T-cell (primary cell): ENCODE measurements at places on chromosomes 6 and 20.
A peak's percentile ranks its signal among the peaks of the same experiment; 100 is the strongest.

- no peak for DNase-seq
These were observed 150.1 kb downstream of the ELOVL4 start for GRCh38 chr6:79797163-79797764.

DNA sequence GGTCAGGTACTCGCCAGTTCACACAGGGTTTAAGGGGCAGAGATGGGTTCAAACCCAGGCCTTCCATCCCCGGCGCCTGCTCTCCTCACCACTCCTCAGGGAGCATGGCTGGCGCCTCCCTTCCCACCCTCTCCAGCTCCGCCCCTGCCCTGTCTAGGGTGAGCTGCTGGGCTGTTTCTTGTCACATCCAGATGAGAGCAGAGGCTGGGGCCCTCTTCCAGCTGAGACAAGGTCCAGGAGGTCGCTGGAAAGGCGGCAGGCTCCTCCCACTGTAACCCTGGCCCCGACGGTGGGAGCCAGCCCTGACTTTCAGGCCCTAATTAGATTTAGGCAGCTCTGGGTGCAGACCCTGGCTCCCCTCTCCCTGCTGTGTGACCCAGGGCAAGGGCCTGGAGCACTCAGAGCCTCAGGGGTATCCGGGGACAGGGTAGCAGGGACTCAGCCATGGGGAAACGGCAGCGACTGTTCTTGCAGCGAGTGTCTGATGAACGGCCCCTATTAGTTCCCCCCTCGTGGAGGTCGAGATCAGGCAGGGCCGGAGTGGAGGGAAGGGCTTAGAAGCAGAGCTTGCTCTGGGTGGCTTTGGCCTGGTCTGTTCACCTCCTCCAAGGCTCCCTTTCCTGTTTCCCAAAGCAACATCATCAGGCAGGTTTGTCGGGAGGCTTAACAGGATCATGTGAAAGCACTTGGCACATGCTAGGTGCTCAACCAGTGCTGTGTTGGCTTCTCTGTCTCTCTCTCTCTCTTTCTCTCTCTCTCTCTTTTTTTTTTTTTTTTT is 33.4 kb downstream of the SNAI1 start:
- no peak for DNase-seq

GRCh38 chr6:25147223-25147622 is 132.0 kb upstream of the CARMIL1 start:
- no peak for DNase-seq

- no peak for DNase-seq
These were observed 432.7 kb downstream of the TFAP2A start for GRCh38 chr6:9982215-9982614.

DNA sequence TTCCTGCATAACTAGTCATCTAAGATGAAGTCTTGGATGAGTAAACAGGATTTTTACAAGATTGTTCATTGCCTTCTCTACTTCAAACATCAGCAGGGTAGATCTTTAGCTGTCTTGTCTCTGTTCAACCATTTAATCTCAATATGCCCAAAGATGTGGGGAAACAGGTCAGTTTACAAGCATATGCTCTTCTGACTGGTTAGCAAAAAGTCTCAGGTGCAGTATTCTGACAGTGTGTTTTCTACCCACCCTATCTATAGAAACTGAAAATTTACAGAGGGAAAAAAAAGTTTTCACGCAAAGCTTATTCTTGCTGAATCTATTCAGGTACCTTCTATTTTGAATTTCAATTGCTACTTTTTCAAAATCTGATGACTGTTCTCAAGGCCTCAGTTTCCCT is 29.0 kb downstream of the MAP3K5 start:
- no peak for DNase-seq

GRCh38 chr6:38350220-38350619 is 289.5 kb downstream of the BTBD9 start:
- no peak for DNase-seq

- DNase-seq: no peak
These were observed 89.7 kb upstream of the EEF1E1 start for GRCh38 chr6:8192067-8192466.

DNA sequence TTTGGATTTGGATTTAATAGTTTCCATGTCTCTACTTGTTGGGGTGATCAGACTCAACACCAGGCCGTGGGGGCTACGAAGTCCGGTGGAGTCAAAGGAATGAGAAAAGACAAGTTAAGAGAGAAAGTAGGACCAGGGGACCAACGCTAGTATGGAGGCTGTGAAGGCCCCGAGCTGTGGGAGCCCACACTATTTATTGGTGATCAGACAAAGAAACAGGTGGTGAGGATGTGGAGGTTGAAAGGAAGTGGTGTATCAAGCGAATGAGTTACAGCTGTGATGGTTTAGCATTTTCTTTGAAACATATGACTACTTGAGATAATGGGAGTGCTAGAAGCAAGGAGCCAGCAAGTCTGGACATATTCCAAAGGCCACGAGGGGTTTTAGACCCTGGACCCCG is 62.4 kb downstream of the AKAP7 start:
- DNase-seq: peak; percentile 17

DNA sequence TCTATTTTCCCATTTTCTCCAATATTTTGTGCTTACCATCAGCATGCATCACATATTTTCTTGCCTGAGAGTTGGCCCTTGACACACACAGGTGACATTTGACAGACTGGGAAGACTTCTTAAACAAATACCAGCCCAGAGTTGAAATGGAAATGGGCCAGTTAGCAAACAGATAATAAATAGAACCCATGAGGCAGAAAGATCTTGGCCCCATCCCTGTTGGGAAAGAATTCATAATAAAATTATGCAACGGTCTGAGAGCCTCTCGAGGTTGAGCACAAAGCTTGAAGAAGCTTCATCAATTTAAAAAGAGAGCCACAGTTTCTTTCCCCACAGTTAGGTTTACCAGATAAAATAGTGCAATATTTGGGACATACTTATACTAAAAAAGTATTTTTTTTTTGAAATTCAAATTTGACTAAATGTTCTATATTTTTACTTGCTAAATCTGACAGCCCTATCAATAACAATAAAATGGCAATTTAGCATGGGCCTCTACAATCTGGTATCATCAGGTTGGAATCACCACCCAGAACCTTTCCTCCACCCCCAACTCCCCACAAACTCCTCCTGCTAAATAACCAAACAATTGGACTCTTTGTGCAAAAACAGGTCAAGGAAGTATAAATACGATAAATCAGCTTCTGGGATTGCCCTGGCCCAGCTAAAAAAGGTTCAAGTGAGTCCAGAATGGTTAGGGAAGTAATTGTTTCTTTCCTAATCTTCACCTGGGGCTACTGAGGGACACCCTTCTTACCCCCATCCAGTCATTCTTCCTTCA is 129.8 kb downstream of the CD164 start:
- no peak for DNase-seq

GRCh38 chr20:10304471-10305046 is 85.9 kb downstream of the SNAP25 start:
- DNase-seq: no peak

DNA sequence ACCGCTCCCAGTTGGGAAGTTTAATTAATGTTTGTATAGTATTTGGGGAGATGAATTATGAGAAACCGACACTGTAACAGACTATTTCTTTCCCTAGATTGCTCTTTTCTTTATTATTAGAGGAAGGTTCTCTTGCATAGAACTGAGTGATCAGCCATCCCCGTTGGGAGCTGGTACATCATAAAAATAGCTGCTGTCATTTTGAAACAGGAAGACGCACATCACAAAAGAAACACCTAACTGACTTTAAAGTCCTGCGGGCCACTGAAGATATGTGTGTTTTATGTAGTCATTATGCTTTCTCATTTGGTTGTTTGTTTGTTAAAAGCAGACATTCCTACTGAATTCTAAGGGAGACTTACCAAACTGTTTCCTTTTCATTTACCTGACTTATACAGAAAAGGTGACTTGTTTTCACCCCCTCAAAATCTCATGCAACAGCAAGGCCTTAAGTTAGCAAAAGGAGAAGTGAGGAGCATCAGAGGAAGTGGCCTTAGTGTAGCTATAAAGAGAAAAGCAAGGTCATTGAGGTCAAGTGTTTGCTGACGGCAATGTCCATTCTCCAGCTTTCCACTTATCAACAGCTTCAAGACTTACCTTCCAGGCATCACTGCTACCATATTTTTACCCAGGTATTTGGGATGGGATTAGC is 91.0 kb downstream of the PKHD1 start:
- no peak for DNase-seq

DNA sequence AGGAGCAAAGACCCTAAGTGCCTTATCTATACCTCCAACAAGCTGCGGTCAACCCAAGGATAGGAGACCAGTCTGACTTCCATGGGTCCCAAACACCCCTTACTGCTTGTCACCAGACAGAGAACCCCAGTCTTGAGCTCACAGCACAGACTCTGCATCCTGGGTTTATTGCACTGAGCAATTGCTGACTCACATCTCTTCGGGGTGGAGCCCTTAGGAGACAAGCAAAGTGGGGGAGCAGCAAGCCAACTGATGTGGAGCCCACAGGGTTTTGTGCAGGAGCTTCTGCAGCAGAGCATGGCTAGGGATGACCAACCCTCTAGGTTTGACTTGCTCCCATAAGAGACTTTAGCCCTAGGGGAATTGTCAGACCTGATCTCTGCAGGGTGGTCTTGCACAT is 38.6 kb upstream of the EYS start:
- no peak for DNase-seq

GRCh38 chr20:46568570-46569129 is 18.2 kb upstream of the OCSTAMP start:
- no peak for DNase-seq

GRCh38 chr20:58096880-58097423 is 131.5 kb downstream of the ANKRD60 start:
- DNase-seq: no peak

DNA sequence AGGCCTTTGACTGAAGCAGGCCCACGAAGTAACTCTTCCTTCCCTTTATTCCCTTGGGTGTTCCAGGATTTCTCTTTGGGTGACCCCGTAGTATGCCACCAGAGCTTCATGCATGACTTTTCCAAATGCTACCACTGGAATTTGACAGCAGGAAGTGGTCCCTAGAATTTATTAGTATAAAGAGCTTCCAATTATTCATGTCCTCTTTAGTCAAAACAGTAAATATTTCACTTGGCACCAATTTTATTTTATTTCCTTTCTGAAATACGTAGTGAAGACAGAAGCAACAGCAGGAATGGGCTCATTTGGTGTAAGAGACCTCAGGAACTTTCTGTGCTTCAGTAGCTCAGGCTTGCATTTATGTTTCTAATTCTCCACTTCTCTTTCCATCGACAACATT is 151.3 kb downstream of the LCA5 start:
- no peak for DNase-seq

- DNase-seq: no peak
These were observed 22.2 kb upstream of the ADGRG6 start for GRCh38 chr6:142279350-142280180.

DNA sequence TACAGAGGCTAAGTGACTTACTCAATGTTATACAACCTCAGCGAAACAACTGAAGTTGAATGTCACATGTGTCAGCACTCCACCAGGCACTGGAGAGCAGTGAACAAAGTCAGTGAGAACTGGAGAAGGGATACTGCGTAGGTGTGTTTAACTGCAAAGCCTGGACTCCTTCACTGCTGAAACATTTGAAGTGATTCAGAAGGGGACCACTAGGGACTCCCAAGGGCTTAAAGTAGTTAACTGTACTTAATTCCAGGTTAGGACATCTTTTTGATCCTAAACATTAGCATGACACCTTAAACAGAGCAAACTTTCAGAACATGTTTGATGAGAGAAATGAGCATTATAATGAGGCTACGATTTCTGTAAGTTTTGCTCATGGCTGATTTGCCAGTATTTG is 45.0 kb upstream of the ZBTB24 start:
- no peak for DNase-seq

GRCh38 chr20:4062721-4063606 is 47.6 kb upstream of the RNF24 start:
- no peak for DNase-seq

- no peak for DNase-seq
These were observed 212.4 kb downstream of the GRIK2 start for GRCh38 chr6:101605874-101606273.

DNA sequence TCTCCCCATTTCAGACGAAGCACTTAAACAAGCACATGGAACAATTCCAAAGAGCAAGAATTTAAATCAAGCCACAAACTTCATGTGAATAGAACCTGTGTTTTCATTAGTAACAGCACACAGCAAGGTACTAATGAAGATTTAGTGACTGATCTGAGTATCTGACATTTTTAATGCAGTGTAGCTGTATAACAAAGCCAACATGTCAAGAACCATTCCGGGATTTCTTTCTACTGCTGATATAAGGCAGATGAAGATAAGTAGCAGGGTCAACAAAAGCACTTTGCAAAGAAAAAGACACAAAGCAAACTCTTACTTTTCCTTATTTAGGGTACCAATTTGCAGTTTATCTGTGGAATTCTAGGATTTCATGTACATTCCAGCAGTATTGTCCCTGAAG is 11.3 kb downstream of the SLC17A5 start:
- no peak for DNase-seq

DNA sequence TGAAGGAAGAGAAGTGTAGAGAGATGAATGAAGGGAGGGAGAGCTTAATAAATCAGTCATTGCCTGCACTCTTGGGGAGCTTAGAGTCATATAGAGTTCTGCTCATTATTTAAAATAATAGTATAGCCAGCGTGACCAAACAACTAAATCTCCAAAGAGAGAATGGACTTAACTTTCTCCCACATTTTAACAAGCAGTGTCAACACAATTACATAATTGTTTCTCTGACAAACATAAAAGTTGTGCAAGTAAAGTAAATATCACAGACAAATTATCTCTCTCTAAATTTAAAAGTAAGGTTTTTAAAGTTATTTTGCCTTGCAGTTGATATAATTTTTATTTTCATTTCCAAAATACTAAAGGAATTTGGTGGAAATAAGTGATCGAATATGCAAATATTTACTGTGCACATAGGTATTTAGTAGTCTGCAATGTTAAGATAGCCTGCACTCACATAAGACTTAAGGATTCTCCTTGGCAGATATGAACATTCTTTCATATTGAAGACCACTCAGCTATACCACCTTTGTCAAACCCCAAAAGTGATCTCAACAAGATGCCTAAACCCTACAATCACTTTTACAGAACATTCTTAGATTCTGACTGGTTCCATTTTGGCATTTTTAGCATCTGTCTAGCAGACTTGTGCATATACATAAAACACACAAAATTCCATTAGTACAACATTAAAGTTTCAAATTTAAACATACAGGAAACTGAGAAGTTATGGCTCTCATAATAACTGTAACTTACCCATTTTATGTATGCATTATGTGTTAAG is 67.7 kb downstream of the KIF6 start:
- DNase-seq: no peak
